Stimulated activated CD8-positive, alpha-beta memory T cell treated with anti-CD3 and anti-CD28 coated beads, Interleukin-2, amount 100 ng/mL, for 1 hour (primary cell): ENCODE measurements at places on chromosomes 16 and 17.

DNA sequence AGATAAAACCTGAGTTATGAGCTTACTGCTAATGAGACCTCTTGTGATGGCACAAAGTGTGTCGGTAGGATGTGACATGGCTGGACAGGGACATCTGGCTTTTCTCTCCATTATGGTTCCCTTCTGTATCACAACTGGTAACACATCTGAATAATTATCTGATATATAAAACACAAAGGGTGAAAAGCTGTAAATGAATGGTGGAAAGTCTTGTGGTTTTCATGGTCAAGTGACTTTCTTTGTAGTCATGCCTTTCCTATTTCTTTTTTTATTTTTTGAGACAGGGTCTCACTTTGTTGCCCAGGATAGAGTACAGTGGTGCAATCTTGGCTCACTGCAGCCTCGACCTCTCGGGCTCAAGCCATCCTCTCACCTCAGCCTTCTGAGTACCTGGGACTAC is 35.3 kb upstream of the ZFHX3 start:
- no peak for DNase-seq

DNA sequence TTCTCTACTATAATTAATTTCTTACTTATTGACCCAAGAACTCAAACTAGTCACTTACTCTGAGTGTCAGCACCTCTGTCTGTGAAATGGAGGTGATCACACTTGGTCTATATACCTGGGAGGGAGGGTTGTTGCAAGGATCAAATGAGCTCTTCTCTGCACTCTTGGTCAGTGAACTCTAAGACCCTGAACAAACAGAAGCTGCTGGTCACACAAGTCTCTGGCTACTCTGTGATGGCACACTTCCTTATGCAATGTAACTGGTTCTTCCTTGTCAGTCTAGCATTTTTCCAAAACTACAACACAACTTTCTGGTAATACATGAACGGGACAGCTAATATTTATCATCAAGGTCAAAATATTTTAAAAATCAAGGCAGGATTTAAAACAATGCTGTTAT is 40.7 kb downstream of the GNA13 start:
- DNase-seq = no peak

- no peak for DNase-seq
These were observed 247.5 kb downstream of the CDH13 start for GRCh38 chr16:82874271-82874670.

DNA sequence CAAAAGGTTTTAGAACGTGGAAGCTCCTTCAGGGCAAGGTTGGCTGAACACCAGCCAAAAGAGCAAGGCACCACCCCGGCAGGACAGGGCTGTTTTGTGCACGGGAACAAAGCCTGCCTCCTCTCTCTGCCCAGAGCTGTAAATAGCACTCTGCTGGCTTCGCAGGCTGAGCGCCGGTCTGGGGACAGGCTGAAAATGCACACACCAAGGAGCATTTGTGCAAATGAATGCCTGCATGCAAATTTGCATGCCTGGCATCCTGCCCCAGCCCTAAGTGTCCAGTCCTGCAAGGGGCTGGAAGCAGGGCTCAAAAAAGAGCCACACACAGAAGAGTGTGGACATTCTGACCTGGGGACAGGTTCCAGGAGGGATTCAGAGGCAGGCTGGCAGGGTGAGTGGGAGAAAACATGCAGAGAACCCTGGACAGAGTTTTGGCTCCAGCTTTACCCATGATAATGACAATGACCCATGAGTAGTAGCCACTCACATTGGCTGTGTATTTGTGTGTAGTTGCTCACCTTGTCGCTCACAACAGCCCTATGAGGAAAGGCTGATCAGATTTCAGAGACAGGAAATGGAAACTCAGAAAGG is 11.7 kb downstream of the ABAT start:
- DNase-seq = no peak

DNA sequence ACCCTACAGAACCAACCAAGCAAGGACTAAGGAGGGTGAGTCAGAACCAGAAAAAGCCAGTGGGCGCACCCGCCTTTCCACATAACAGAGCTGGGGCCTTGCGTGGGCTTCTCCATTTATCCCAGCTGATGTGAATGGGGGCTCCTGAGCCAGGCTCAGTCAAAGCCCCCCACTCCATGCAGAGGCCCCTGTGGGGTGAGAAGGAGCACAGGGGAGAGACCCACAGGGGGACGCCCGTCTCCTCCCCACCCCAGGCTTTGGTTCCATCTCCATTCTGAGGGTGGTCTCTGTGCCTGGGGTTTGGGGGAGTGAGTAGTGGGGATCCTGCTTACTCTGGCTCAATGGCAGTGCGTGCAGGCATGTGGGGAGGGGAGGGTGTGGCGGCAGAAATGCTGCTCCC is 210.1 kb upstream of the TNRC6C start:
- no peak for DNase-seq

DNA sequence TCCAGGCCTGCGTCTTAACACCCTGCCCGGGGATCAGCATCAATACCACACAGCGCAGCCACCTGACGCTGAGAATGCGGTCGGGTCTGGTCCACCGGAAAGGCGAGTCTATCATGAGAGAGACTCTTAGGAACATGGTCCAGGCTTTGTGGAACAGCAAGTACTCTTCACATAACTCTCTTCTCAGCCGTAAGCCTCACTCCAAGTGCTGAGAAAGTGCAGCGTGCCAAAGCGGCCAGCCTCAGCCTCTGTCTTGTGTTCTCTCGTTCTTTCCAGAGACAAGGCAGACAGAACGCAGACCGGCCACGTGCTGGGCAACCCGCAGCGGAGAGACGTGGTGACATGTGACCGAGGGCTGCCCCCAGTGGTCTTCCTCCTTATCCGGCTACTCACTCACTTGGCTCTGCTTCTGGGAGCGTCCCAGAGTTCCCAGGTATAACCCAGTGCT is 34.4 kb upstream of the ENDOV start:
- no peak for DNase-seq

- DNase-seq = no peak
These were observed 20.9 kb downstream of the HSD17B2 start for GRCh38 chr16:82055728-82056549.

DNA sequence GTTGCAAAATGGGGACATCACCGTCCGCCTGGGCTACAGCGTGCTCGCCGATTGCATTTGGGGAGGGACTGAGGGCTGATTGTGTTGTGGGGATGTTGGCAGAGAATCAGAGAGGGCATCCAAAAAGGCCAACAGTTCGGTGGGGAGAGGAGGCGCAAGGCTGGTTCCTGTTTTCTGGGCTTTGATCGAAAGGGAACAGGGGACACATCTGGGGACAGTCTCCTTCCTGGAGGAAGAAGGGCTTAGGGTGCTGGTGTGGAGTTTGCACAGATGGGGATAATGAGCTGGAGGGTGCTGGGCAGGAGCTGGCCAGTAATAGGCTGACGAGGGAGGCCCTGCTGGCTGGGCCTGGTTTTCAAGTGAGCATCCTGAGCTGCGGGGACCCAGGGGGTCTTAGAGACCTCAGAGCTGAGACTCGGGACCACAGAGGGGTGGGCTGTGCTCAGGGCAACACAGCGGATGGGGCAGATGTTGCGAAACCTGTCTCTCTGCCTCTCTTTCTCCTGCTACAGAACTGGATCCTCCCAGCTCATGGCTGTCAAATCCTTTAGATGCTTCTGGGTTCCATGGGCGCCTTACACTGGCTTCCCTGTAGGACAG is 288.7 kb downstream of the SEC14L1 start:
- no peak for DNase-seq

DNA sequence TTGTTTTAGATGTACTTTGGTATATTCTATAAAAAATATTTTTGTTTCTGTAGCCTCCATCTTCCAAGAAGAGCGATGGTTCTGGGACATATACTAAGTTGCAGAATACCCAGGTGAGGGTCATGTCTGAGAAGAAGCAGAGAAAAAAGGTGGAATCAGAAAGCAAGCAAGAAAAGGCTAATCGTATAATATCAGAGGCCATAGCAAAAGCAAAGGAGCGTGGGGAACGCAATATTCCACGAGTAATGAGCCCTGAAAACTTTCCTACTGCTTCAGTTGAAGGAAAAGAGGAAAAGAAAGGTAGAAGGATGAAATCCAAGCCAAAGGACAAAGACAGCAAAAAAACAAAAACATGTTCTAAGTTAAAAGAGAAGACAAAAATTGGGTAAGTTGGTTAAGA is 154.6 kb downstream of the CHD9 start:
- DNase-seq = no peak

GRCh38 chr16:66695935-66696668 is 441 bp downstream of the CMTM4 start:
- DNase-seq = no peak

- DNase-seq = no peak
These were observed 4.7 kb downstream of the PDE6G start for GRCh38 chr17:81651692-81652091.

DNA sequence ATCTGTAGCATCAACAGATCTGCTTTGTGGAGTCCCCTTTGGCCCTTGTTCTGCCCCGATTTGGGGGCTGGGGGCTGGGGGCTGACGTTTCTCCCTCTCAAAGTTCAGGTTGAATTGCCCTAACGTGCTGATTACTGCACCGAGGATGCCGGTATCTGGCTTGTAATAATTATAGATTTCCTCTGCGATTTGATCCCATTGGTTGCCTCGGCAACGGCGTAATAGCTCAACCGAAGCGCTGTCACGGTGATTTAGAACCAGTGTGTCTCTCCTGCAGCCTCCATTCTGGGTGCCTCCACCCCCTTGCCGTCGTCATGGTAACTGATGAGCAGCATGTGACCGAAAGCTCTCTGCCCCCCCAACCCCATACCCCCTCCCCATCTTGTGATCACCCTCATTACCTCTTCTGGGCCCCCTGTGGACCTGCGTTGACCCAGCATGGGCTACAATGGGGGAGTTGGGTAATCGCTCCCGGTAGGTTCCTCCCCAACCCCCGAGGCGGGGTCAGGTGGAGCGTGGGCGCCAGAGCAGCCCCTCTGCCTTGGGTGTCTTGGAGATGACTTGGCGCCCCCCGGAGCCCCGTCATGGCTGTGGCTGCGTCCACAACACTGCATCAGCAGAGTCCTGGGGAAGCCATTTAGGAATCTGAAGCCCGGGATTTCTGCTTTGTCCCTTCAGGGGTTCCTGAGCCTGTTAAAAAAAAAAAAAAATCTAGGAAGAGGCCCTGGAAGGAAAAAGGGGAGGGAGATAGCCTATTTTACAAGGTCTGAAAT is 38.4 kb downstream of the ABAT start:
- no peak for DNase-seq

GRCh38 chr17:5943232-5943631 is 126.9 kb upstream of the WSCD1 start:
- no peak for DNase-seq

GRCh38 chr17:7260651-7261378 is 1.5 kb downstream of the CLDN7 start:
- no peak for DNase-seq

- no peak for DNase-seq
These were observed 63.0 kb upstream of the MED9 start for GRCh38 chr17:17413821-17414220.

DNA sequence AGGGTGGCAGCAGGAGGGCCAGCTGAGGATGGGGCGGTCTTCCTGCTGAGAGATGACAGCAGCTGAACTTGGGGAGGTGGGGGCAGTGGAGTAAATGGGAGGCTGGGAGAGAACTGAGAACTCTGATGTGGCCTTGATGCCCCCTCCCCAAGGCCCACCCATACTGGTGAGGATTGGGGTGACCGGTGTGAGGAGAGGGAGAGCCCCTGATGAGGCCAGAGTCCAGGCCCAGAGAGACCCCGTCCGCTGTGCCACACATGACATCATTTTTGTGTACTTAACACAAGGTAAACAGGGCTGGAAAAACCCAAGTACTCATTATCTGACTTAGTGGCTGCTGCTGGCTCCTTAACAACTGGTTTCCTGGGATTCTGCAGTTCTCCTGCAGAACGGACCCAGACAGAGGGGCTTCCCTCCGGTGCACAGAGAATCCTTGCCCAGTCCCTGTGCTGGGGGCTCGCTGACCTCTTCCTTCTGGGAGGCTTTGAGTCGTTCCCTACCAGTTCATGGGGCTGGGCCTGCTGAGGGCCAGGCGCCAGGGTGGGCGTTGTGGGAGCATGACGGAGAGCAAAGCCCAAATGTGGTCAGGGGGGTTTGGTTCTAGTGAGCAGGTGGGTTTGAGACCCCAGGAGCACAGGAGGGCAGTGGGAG is 207.6 kb downstream of the RAB11FIP4 start:
- no peak for DNase-seq

DNA sequence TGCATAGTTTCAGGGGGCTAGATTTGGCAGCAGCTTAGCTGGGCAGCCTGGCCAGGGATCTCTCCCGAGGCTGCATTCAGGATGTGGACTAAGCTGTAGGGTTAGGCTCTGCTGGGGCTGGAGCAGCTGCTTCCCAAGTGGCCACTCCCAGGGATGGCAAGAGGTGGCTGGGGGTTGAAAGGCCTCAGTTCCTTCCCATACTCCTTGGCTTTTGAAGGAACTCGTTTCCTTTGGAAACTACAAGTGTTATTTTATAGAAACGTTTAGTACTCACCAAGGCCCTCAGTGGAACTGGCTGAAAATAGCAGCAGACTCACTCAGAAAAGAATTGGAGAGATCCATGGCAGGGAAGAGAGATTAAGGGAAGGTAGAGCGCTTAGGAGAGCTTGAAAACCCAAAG is 76.4 kb downstream of the WWP2 start:
- DNase-seq = no peak

DNA sequence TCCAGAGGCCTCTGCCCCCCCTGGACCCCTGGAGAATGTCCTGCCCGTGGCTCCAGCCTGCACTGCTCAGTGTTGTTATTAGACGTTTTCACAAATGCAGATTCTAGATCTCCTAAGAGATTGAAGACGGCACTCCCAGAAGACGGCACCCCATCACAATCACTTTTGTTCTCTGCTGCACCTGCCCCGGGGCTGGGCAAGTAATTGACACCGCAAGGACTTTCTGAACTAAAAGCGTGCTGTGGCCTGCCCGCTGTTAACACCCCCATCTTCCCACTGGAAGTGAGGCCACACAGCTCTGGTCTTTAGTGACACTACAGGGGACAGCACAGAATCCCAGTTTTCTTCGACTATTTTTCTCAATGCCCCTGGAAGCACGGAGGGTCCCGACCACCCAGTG is 256.9 kb downstream of the ENGASE start:
- DNase-seq = no peak

GRCh38 chr17:81573794-81574642 is 21.9 kb upstream of the FAAP100 start:
- no peak for DNase-seq

- DNase-seq = no peak
These were observed 5.0 kb downstream of the NFATC3 start for GRCh38 chr16:68090130-68090529.
